ENCODE measurements at places on chromosomes 2 and 18. TPM values are rescaled to one million over a fixed set of nuclear protein-coding genes. Genes with fewer than 3 reads are reported as not detected.
A peak's percentile ranks its signal among the peaks of the same experiment; 100 is the strongest.

GRCh38 chr2:219001577-219002394 is 8.6 kb upstream of the CRYBA2 start:
- H3K27ac ChIP-seq, result no peak overlapping the region
- H3K4me3 ChIP-seq, result peak overlapping the region; percentile 35
- peaks cover 100% of the 10 kb centered on the region for H3K27me3 ChIP-seq
- no peaks in the 10 kb centered on the region for H3K36me3 ChIP-seq
- DNase-seq, result no peak
- peaks cover 22% of the 10 kb centered on the region for H3K4me1 ChIP-seq

- DNase-seq, result no peak
- no peaks in the 10 kb centered on the region for H3K36me3 ChIP-seq
- no peak overlapping the region for H3K27ac ChIP-seq
Measured at GRCh38 chr2:197209742-197210408, 100.7 kb downstream of the ANKRD44 start.

- H3K36me3 ChIP-seq, result no peaks in the 10 kb centered on the region
- no peak overlapping the region for H3K4me3 ChIP-seq
- no peak for DNase-seq
- H3K4me1 ChIP-seq, result peaks cover 34% of the 10 kb centered on the region
- peak overlapping the region; percentile 81 for H3K27ac ChIP-seq
- no peaks in the 10 kb centered on the region for H3K27me3 ChIP-seq
Measured at GRCh38 chr2:160583146-160583535, 89.5 kb upstream of the RBMS1 start.

DNA sequence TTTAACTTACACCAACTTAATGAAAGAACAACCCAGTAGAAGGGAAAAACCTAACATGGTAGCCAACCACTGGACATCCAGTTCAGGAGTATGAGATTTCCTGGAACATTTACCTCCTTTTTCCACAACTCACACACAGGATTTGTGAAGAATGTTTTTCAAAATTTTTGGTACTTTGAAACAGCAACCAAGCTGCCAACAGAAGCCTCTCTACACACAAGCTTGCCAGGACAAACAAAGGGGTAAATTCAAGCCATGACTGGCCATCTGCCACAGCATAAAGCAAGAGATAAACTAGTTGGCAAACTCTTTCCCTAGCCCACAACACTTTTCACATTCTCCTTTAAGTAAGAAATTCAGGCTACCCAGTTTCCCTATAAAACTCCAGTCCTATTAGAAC is 21.4 kb downstream of the MGAT4A start:
- peaks cover 75% of the 10 kb centered on the region for H3K4me1 ChIP-seq
- H3K27me3 ChIP-seq, result no peaks in the 10 kb centered on the region

Gene GORASP2
- 61.5 TPM for total RNA-seq

Gene CCDC148
- 0.30 TPM for total RNA-seq

Gene CCDC141
- total RNA-seq, result 208 TPM

Gene GULP1
- 5.7 TPM for total RNA-seq

Gene COL6A3
- 57.1 TPM for total RNA-seq

Gene SCYGR8
- not detected for total RNA-seq

Gene SERPINB12
- total RNA-seq, result not detected

Gene ANKRD29
- 9.2 TPM for total RNA-seq

Gene SPAG16
- 20.6 TPM for total RNA-seq

Data from left ventricle myocardium inferior (tissue), 1 donor.